ENCODE measurements at places on chromosomes 4 and X.

DNA sequence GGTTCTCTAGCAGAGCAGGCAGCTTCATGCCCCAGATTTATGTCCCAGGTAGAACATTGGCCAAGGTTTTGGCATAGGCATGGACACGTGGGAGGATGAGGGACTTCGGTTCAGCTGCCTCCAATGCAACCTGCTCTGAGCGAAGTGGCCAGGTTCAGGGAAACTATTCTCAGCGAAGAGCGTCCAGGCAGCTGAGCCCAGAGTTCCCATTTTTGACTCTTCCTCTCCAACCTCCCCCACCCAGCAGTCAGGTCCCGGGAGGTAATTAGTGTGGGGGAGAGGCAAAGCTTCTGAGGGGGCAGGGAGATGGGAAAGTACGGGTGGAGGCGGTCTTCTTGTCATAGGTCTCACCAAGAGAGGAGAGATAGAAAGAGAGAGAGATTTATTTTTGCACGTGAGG, 1.0 kb downstream of the GABRA4 start:
- H3K4me1 ChIP-seq: no peaks in the 10 kb centered on the region
- H3K36me3 ChIP-seq: no peaks in the 10 kb centered on the region
- H3K27ac ChIP-seq: no peak overlapping the region

- H3K27ac ChIP-seq: no peak overlapping the region
- H3K27me3 ChIP-seq: no peaks in the 10 kb centered on the region
- peaks cover 6% of the 10 kb centered on the region for H3K4me1 ChIP-seq
- H3K4me3 ChIP-seq: no peak overlapping the region
- DNase-seq: no peak
- H3K36me3 ChIP-seq: no peaks in the 10 kb centered on the region
Observed at GRCh38 chrX:57915680-57916079, 5.4 kb upstream of the ZXDA start.

DNA sequence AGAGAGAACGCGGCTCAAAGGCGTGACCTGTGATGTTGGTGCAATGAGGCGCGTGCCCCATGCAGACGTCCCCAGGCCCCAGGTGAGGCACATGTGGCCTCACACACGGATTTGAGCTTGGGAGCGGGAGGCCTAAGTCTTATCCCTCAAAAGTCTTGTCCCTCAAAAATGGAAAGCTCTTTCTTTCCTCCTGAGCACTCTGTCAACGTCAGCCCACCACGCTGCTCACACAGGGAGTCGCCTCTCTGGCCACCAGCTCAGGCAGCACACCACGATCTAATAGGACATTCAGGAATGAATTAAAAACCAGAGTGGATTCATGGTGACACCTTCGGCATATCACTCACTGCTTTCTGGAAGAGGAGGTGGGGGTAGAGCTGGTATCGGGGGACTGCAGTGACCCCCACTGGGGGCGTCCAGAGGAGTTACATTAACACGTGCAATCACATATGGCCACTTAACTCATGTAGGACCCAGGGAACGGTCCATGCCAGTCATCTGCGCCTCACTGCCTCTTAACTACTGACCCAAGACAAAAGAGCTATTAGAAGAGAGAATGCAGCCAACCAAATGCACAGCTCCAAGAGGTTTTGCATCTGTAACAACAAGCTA, 21.9 kb upstream of the CYP4V2 start:
- H3K4me3 ChIP-seq: no peak overlapping the region
- no peaks in the 10 kb centered on the region for H3K4me1 ChIP-seq
- DNase-seq: no peak
- H3K27me3 ChIP-seq: no peaks in the 10 kb centered on the region

DNA sequence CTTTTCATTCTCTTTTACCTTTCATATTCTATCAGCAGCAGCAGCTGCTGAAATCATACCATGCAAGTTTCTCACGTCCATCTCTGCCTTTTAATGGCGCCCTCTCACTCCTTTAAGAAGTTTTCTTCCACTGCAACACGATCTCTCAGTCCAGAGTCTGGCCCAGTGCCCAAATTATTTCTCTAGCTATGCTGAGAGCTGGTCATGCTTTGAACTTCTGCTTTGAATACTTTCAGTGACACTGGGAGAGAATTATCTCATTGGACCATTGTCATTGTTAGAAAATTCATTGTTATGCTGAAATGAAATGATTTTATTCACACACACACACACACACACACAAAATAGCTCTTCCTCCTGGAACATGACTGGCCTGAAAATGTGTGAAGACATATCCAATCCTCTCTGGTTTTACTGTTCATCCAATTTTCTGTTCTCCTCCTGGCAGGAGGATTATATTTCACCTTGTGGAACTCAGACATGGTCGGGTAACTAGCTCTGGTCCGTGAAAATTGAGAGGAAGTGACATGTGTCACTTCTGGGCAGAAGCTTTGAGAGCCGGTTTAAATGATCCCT, 1.3 kb upstream of the PDHA1 start:
- no peak overlapping the region for H3K4me3 ChIP-seq
- no peaks in the 10 kb centered on the region for H3K27me3 ChIP-seq
- H3K27ac ChIP-seq: no peak overlapping the region
- H3K4me1 ChIP-seq: peaks cover 9% of the 10 kb centered on the region
- no peaks in the 10 kb centered on the region for H3K36me3 ChIP-seq

GRCh38 chr4:168269896-168270295, 48.7 kb downstream of the DDX60 start:
- DNase-seq: no peak
- no peaks in the 10 kb centered on the region for H3K27me3 ChIP-seq
- H3K4me1 ChIP-seq: no peaks in the 10 kb centered on the region
- no peak overlapping the region for H3K27ac ChIP-seq
- H3K4me3 ChIP-seq: no peak overlapping the region
- peaks cover 14% of the 10 kb centered on the region for H3K36me3 ChIP-seq

- H3K4me1 ChIP-seq: no peaks in the 10 kb centered on the region
- no peak overlapping the region for H3K27ac ChIP-seq
- no peaks in the 10 kb centered on the region for H3K36me3 ChIP-seq
- H3K27me3 ChIP-seq: no peaks in the 10 kb centered on the region
Observed at GRCh38 chr4:145525291-145525740, 43.7 kb downstream of the SMAD1 start.

GRCh38 chr4:43682551-43682950, 766.1 kb downstream of the KCTD8 start:
- no peaks in the 10 kb centered on the region for H3K4me1 ChIP-seq
- no peak overlapping the region for H3K4me3 ChIP-seq
- H3K27me3 ChIP-seq: no peaks in the 10 kb centered on the region
- no peak for DNase-seq
- no peaks in the 10 kb centered on the region for H3K36me3 ChIP-seq

DNA sequence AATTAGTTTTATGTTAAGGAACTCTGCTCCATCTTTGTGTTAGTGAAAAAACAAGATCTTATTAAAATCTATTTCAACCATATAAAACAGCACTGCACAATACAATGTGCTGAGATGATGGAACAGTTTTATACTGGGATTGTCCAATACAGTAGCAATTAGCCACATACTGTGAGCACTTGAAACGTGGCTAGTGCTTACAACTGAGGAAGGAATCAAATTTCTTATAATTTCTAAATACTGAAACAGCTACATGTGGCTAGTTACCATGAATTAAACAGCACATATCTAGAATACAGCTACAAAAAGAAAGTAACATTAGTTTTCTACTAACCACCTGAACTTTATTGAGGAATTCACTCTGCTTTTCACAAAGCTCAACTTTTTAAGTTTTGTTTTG, 14.7 kb downstream of the NFXL1 start:
- H3K4me3 ChIP-seq: no peak overlapping the region
- DNase-seq: no peak
- no peaks in the 10 kb centered on the region for H3K27me3 ChIP-seq
- H3K27ac ChIP-seq: no peak overlapping the region
- H3K4me1 ChIP-seq: no peaks in the 10 kb centered on the region

DNA sequence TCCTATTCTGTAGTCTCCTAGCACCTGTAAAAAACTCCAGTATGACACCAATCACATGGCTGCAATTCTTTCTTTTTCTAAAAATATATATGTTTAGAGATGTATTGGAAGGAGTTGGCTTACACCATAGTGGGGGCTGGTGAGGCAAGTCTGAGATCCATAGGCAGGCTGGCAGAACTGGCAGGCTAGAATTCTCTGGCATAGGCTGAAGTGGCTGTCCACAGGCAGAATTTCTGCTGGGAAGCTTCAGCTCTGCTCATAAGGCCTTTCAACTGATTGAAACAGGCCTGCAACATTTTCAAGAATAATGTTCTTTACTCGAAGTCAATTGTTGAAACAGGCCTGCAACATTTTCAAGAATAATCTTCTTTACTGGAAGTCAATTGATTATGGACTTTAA, 37.0 kb downstream of the FGF2 start:
- H3K36me3 ChIP-seq: no peaks in the 10 kb centered on the region
- no peak for DNase-seq
- H3K4me3 ChIP-seq: no peak overlapping the region
- no peak overlapping the region for H3K27ac ChIP-seq
- no peaks in the 10 kb centered on the region for H3K27me3 ChIP-seq

DNA sequence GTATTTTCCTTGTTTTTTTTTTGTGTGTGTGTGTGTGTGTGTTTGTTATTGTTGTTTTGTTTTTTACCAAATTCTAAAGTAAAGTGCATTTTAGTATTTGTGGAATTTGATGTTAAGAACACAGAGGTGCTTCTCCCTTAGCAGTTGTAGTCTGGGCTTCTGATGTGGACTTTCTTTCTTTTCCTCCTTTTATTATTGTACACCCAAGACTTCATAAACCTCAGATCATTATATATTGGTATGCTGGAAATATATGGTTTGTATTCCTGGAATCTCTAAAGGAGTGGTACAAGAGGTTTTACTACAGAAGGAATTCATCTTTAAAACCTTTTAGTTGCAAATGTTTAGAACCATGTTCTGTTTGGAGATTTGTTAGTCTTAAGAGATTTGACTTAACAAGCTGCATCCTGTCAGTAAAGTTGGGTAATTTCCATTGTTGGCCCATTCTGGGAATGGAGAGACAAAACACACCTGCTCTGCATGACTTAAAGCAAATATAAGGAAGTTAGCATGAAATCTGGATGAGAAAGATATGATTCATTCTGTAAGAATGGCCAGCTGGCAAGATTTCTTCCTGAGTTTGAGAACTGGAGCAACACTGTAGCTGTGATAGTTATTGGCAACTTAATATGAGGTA, 64.0 kb downstream of the SMAD1 start:
- no peaks in the 10 kb centered on the region for H3K36me3 ChIP-seq
- H3K27ac ChIP-seq: no peak overlapping the region
- no peaks in the 10 kb centered on the region for H3K27me3 ChIP-seq
- H3K4me3 ChIP-seq: no peak overlapping the region

GRCh38 chr4:91127831-91128230, 1000.6 kb downstream of the CCSER1 start:
- H3K4me1 ChIP-seq: no peaks in the 10 kb centered on the region
- no peaks in the 10 kb centered on the region for H3K36me3 ChIP-seq
- no peaks in the 10 kb centered on the region for H3K27me3 ChIP-seq
- H3K27ac ChIP-seq: no peak overlapping the region
- no peak for DNase-seq
- H3K4me3 ChIP-seq: no peak overlapping the region

GRCh38 chr4:180832073-180832472, 1411.1 kb upstream of the TENM3 start:
- H3K27ac ChIP-seq: no peak overlapping the region
- no peak for DNase-seq
- H3K4me1 ChIP-seq: no peaks in the 10 kb centered on the region
- no peaks in the 10 kb centered on the region for H3K27me3 ChIP-seq

- no peaks in the 10 kb centered on the region for H3K27me3 ChIP-seq
- no peak for DNase-seq
- no peaks in the 10 kb centered on the region for H3K4me1 ChIP-seq
- H3K4me3 ChIP-seq: no peak overlapping the region
- H3K27ac ChIP-seq: no peak overlapping the region
Observed at GRCh38 chrX:41491267-41492004, 44.3 kb downstream of the NYX start.

DNA sequence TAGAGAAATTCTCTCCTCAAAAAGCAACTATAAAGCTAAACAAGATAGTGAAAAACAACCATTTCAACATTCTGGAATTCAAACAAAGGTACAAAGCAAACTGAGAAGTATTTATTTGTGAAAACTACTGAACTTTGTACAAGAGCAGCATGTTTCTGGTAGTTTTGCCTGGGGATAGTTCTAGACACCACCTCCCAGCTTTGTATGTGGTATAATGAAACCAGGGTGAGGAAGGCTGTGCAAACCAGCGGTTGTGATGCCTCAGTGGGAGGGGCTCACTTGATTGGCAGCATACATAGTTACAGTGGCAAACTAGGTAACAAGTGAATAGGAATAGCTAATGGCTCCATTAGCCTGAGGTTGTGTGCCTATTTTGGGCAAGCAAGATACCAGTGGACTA, 18.6 kb upstream of the FRMD7 start:
- no peak for DNase-seq
- H3K4me3 ChIP-seq: no peak overlapping the region
- H3K27me3 ChIP-seq: no peaks in the 10 kb centered on the region
- H3K4me1 ChIP-seq: no peaks in the 10 kb centered on the region

DNA sequence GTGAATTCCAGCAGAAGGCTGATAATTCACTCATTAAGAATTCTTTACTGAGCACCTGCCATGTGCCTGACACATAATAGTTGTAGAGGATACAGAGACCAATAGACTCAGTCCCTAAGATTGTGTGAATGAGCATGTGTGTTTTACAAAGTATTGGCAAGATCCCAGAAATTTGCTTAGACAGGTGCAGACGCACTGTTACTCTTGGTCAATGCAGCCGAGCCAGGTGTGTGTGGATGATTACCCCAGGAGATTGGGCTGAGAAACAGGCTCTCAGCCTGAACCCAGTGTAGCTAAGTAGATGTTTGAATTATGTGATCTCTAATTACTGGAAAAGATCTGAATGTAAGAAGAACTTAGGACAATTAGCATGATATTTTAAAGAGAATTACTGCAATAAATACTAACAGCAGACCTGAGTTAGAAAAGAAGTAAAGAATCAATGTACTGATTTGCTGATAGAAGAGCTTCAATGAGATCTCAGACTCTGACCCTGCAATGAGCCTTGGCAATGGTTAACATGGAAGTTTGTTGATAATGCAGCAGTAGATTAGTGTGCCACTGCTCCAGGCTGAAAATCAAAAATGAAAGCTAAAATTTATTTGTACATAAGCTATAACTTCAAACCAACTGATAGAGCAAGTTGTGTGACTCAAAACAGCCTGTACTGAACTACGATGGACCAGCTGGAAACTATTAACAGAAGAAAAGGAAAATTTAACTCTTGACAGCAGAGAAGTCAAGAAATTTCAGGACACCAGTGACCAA, 32.2 kb upstream of the NDST4 start:
- H3K4me3 ChIP-seq: no peak overlapping the region
- no peaks in the 10 kb centered on the region for H3K36me3 ChIP-seq
- DNase-seq: no peak
- no peaks in the 10 kb centered on the region for H3K27me3 ChIP-seq
- no peak overlapping the region for H3K27ac ChIP-seq

DNA sequence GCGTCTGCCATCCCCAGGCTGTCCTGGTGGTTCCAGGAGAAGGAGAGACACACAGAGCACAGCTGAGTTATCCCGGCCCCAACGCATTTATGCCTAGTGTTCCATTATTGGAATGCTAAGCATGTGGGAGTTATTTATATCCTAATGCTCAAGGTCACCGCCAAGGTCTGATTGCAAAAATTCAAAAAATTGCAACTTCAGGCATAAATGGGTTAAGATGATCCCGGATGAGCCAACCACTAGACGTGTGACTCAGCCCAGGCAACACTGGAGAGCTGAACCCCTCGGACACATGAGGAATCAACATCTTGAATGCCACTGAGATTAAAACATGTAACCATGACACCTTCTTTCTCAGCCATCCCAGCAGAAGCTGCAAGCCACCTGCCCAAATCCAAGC, 3.8 kb upstream of the ZCCHC4 start:
- no peaks in the 10 kb centered on the region for H3K36me3 ChIP-seq
- H3K4me1 ChIP-seq: peaks cover 5% of the 10 kb centered on the region
- H3K27ac ChIP-seq: no peak overlapping the region
- no peak for DNase-seq
- no peak overlapping the region for H3K4me3 ChIP-seq

All from naive thymus-derived CD4-positive, alpha-beta T cell (primary cell).